Stimulated activated CD8-positive, alpha-beta memory T cell treated with anti-CD3 and anti-CD28 coated beads, Interleukin-2, amount 100 ng/mL, for 1 hour (primary cell): ENCODE measurements at places on chromosomes 3 and 15.

- no peak for DNase-seq
These were observed 129.6 kb downstream of the FOXP1 start for GRCh38 chr3:71453822-71454511.

DNA sequence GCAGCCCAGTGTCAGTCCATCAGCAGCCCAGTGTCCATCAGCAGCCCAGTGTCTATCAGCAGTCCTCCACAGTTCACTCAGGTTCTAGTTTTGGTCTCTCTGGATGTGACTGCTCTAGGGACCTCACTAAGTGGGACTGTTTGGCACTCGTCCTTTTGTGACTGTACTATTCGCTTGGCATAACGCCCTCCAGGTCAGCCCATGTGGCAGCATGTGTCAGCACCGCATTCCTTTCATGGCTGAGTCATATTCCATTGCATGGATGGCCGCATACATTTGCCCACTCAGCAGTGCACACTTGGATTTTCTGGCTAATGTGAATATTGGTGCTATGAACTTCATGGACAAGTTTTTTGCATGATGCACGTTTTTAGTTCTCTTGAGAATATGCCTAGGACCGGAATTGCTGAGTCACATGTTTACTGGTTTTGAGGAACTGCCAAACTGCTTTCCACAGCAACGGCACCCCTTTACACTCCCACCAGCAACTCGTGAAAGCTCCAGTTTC, 16.4 kb downstream of the CHST13 start:
- DNase-seq: no peak

DNA sequence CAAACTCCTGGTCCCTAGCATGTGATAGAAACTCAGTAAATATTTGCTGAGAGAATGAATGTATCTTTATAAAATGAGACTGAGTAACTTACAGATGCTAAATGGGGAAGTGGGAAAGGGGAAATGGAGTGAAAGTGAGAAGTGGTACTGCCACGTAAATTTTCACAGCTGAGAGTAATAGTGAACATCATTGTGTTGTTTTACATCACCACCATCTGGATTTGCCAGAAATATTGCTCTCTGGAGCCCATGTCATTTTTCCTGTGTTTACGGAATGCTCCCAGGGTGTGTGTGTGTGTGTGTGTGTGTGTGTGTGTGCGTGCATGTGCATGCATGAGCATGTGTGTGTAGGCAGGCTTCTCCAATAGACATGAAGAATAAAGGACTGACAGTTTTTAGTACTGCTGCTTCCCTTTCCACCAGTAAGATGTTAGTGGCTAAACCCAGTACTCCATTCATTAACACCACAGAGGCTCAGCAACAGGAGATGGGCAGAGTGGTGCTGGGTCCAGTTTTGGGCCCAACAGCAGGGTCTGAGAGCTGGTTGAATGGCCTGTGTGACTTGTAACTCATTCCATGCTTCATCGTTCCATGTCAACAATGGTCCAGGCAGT, 57.3 kb downstream of the DIPK2A start:
- no peak for DNase-seq

DNA sequence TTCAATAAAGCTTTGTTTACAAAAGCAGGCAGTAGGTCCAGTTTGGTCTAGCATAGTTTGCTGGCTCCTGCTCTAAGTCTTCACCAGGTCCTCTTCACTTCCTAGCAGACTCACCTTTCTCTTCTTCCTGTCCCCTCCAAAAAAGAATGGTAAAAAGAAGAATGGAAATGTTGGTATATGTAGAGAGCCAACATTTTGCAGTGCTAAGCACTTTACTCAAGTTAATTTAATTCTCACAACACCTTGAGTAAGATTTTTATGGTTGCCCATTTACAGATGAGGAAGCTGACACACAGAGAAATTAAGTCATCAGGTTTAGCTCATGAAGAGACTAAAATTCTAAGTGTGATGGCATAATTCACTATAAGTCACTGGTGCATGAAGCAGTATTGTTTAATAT, 230.1 kb upstream of the PRICKLE2 start:
- DNase-seq: no peak

DNA sequence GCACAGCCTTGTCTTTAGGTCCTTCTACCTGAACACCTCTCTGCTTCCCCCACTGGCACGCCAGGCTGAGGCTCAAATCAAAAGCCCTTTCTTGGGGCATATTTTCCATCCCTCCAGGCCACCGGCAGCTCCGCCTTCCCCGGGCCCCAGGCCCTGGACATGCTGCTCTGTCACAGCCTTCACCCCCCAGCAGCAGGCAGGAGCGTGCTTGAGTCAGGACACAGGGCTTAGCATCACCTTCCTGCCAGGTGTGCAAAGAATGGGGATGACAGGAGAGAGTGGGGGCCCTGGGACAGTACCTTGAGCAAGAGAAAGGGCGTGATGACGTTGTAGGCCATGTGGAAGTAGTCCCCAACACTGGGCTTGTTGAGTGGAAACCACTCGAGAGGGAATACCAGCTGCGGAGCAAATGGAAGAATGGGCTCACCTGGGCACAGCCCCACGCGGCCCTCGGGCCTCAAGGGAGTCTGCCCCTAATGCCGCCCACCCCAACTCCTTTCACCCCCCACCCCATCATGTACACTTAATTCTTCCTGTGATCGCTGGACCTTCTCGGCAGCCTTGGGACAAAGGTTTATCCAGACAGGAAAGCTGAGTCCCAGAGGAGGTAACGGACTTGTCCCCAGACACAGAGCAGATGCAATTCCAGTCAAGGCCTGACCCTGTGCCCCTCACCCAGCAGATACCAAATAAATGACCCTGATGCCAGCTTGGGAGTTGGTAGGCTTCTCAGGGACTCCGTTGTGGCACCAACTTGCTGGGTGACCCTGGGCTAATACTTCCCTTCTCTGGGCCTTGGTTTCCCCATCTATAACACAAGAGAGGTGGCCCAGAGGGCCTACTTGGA, 9.1 kb upstream of the CALML4 start:
- no peak for DNase-seq

DNA sequence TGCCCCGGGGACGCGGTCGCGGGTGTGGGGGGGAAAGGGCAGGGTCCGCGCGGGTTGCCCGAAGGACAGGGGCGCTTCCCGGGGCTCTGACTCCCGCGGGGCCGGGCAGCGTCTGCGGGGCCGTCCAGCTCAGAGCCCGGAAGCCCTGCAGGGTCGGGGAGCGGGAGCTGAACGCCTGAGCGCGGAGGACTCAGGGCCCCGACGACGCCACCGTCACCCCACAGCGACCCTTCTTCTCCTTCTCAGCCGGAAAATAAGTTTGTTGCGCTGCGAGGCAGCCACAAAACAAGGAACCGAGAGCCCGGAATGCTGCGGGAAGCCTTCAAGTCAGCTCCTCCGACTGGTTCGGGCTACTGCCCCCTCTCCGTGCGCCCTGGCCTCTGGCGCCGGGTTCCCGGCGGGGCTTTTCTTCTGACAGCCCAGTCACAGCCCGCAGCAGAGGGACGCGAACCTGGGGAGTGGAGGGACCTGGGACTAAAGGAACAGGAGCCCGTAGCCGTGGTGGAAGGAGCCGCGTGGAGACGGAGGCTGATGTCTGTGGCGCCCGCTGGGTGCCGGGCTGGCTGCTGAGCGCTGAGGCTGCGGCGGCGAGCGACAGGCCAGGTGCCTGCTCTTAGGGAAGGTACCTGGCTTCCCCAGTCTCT, 484 bp downstream of the CNTN4 start:
- DNase-seq: no peak

DNA sequence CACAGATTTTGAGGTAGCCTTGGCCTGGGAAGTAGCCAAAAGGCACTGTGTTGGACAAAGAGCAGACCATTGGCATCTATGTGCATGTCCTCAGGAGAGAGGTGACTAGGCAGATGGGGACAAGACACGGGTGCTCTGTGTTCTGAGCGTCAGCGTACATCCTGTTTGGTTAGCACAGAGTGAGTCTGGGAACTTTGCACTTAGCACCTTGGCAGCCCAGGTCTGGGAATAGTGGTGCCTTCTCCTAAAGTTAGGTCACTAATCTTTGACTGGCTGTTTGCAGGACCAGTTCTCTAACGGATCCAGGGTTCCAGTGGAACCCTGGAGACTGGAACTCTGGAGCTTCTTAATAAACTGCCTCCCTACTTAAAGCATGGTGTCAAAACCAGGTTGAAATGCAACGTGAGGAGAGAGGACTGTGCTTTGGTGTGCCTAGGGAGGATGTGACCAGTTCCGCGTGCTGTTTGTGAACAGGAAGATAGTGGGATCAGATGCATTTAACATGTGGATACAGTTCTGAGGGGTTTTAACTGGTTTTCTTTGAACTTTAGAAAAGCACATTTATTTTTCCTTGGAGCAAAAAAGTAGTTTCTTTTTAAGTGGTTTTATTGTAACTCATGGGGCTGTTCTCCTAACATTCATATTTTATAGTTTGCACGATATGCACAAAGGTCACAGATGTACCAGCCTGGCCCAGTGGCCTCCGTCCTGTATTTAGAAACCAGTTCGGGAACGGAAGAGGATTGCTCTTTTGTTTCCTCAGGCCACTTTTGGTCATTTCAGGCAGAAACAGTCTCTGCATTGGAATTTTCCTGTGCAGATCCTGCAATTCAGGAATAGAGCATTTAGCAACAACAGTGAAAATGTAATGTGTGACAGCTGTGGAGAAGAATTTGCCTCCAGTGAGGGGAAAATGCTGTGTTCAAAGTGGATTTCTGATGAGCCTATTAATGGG, 48.8 kb downstream of the ABHD2 start:
- DNase-seq: no peak

- DNase-seq: no peak
These were observed 18.2 kb upstream of the CLDN16 start for GRCh38 chr3:190369668-190370295.

DNA sequence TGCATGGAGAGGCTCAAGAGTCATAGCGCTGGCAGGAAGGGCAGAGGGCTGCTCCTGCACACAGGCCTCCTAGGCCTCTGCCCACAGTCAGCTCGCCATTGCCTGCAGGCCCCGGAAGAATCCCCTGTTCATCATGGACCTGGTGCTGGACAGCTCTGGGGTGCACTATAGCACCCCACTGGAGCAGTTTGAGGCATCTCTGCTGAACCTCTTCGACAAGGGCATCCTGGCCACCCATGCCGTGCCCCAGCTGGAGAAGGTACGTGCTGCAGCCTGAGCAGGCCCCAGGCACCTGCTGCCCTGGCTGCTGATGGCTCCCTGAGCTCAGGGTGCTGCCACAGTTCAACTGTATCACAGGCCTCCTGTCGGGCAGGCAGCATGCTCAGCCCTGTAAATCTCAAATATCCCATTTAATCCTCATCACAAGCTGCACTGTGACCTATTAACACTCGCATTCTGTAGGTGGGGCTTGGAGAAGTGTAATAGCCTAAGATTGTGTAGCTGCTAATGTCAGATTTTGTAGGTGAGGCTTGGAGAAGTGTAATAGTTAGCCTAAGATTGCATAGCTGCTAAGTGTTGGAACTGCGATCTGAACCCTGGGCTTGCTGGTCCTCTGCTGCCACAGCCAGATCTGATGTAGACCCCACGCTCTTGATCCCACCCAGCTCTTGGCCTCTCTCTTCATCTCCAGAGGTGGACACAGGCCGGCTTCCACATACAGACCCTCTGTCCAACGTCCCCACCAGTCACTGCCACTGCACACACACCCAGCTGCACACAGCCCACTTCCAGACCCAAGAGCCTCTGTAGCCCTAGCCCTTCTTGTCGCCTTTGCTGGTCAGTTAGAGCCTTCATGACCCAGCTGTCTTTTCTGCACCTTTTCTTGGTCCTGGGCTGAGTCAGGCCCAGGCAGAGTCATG, 31.9 kb downstream of the DNAH1 start:
- no peak for DNase-seq

DNA sequence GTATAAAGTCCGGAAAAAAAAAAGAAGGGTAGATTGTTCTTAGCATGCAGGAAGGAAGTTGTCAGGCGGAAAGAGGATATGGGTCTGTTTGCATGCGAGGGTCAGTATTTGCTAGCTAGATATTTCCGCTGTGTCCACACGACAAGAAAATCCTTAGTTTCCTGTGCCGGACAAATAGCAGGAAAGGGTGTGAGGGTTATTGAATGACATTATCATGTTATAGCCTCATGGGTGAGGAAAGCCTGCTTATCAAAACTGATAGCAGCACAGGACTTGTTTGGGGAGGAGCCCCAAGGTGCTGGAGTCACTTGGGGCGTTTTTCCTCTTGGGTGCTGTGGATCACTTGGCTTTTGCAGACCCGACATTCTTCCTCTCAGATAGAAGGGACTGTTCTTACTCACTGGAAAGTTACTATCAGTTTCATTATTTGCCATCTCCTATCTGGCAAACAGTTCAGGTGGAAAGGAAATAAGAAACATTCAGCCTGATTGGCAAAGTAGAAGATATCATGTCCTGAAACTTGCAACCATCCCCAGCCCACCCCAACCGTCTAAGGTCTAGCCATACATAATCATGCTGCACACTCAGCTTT, 127.2 kb upstream of the DPH6 start:
- no peak for DNase-seq
